ENCODE measurements at places on chromosomes 7 and 10.
A peak's percentile ranks its signal among the peaks of the same experiment; 100 is the strongest.

DNA sequence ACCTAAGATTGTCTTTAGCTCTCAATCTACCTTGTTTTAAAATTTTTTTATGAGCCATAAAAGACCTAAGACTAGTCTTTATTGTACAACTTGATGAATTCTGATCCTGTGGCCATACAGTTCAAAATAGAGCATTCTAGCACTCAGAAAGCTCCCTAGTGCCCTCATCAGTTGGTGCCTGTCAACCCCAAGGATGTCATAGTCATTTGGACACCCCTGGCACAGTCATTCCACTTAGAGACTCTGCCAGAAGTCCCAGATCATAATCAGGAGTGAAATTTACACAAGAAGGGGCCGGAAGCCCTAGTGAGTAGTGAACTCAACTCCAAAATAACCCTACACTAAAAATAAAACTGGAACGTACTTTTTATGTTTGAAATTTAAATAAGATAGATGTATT, 80.0 kb upstream of the INSIG1 start:
- DNase-seq, result no peak

DNA sequence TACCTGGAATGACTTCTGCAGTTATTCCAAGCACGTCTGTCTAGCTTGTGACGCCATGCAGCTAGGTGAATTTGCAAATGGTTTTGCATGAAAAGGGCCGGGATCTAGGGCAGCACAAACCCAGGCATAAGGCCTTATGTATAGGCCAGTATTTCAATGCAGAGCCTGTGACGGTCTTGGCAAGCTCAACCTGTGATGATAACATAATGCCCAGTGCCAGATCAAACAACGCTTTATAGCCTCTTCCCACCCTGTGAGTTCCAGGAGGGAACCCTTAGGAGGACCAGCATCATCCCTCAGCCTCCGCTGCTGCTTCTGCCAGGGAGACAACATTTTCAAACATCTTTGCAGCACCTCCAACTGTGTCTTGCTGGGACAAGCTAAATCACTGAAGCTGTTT, 390.7 kb downstream of the INHBA start:
- DNase-seq, result no peak

GRCh38 chr7:138886501-138886917, 88.5 kb upstream of the ATP6V0A4 start:
- peak; percentile 79 for DNase-seq

- DNase-seq, result peak; percentile 56
Measured at GRCh38 chr7:26865094-26865388, 651 bp upstream of the SKAP2 start.

- DNase-seq, result no peak
Measured at GRCh38 chr10:128553755-128554154, 427.5 kb upstream of the MKI67 start.

DNA sequence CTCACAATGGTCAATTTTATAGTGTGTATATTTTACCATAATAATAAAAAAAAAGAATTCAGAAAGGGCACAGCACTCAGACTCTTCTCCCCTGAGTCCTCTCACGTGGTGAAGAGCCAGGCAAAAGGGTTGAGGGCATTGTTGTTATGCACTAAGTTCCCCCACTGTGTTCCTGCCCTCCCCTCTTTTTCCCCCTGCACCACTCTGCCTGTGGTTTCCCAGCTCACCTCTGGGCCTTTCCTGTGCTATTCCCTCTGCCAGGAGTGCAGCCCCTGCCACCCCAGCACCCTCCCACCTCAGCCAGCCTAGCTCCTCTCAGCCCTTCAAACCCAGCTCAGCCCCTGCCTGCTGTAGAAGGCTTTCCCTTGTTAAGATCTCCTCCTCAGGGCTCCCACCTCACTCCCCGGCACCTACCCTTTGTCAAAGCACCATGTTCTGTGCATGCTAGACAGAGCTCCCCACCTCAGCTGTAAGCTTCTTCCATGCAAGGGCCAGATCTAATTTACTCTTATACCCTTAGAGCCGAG, 108.5 kb downstream of the KCNMA1 start:
- DNase-seq, result no peak

- DNase-seq, result no peak
Measured at GRCh38 chr10:35046074-35046473, 44.1 kb downstream of the CUL2 start.

DNA sequence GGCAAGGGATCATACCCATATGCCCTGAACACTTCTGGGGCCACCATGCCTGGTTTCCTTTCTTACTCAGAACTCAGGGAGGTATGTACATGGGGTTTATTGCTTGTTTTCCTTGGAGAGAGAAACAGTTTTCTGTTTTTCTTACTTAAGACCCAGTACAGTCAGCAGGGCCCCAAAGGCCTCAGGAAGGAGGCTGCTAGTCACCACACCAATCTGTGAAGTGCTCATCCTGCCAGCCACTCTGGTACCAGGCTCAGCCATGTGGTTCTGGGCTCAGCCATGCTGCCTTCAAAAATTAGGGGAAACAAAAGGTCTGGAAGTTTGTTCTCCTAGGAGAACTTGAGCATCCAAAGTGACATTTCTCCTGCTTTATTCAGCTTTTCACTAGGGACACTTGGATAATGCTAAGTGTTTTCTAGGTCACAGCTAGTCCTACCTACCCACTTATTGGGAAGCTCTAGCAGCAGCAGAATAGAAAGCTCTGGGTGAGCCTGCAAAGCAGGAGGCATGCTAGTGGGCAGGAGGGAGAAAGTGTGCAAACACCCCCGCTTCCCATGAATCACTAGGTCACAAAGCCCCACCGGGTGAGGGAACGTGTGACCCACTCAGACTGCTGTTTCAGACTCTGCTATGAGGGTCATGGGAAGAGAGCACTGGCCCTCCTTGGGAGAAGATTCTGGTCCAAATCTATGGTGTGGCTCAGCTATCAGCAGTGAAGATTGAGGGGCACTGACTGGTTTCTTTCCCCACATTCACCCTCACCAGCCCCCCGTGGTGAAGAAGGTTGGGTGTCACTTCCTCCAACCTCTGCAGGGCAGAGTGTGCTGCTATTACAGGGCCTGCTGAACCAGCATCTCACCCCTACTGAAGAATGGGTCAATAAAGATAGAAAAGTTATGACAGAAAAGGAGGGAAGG, 23.9 kb downstream of the NUDCD3 start:
- no peak for DNase-seq

- DNase-seq, result no peak
Measured at GRCh38 chr7:34237493-34237849, 332.1 kb downstream of the BMPER start.

GRCh38 chr10:115975506-115975905, 297.5 kb downstream of the GFRA1 start:
- no peak for DNase-seq

GRCh38 chr7:153152801-153153422, 393.4 kb downstream of the ACTR3B start:
- no peak for DNase-seq

GRCh38 chr10:73506491-73506890, 10.7 kb upstream of the PPP3CB start:
- DNase-seq, result no peak

DNA sequence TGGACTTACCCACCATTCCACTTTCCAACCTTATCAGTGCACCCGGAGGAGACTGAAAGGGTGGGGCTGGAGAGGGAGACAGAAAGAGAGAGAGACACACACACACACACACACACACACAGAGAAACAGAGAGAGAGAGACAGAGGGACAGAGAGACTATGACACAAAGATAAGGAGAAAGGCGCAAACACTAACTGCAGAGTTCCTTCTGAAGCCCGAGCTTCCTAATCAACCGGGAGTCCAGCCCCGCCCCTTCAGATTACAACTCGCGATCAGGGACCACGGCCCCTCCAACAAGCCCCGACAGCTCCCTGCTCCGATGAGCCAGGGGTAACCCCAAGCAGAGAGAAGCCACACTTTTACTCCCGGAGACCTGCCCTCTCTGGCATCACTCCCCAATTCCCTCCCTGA, 499 bp downstream of the GAL3ST4 start:
- no peak for DNase-seq

- no peak for DNase-seq
Measured at GRCh38 chr7:11171569-11172192, 198.0 kb downstream of the PHF14 start.

GRCh38 chr10:75115137-75115536, 3.7 kb downstream of the SAMD8 start:
- no peak for DNase-seq

- DNase-seq, result no peak
Measured at GRCh38 chr7:1457949-1458682, 1.2 kb downstream of the MICALL2 start.

DNA sequence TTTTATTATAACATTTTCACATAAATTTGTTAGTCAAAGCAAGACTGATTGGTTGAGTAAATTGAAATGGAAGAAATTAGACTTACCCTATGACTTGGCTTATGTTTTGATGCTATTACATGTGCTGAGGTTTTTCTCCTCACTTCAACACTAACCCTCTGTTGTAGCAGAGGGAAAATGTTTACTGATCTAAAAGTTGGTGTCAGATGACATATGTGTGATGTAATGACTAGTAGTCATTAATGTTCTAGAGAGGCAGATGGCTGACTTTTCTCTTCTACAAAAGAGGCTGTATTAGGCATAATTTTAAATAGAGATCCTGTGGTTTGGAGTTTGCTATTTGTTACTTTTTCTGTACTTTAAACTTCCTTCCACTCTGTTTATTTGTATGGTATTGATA, 266.0 kb downstream of the BBS9 start:
- DNase-seq, result no peak

DNA sequence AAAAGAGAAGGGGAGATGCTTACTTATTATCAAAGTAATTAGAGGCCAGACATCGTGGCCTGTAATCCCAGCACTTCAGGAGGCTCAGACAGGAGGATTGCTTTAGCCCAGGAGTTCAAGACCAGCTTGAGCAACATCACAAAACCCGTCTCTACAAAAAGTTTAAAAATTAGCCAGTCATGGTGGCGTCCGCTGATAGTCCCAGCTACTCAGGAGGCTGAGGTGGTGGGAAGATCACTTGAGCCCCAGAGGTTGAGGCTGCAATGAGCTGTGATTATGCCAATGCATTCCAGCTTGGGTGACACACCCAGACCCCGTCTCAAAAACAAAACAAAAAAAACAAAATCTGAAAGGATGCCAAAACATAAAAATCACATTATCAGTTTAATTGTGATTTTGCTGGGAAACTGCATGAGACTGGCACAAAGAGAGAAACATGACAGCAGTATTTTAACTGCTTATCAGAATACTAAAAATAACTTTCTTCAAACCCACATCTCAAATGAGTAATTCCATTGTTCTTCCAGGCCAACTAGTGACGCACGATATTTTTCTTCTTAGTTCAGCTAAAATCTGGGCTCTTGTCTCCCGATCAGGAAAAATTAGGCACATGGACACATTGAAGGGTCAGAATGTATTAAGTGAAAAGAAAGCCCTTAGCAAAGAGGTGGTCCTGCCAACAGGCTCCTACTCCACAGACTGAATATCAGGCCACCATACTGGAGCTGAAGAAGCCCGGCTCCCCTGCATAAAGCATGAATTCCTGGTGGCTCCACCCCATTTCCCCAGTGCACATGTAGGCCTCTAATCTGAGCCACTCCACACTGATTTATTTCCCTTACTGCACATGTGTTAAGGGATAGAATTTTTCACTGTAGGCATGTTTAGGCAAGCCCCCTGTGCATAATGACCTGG, 9.6 kb upstream of the CCM2 start:
- DNase-seq, result no peak

GRCh38 chr10:79155301-79156081, 86.7 kb downstream of the ZMIZ1 start:
- no peak for DNase-seq

DNA sequence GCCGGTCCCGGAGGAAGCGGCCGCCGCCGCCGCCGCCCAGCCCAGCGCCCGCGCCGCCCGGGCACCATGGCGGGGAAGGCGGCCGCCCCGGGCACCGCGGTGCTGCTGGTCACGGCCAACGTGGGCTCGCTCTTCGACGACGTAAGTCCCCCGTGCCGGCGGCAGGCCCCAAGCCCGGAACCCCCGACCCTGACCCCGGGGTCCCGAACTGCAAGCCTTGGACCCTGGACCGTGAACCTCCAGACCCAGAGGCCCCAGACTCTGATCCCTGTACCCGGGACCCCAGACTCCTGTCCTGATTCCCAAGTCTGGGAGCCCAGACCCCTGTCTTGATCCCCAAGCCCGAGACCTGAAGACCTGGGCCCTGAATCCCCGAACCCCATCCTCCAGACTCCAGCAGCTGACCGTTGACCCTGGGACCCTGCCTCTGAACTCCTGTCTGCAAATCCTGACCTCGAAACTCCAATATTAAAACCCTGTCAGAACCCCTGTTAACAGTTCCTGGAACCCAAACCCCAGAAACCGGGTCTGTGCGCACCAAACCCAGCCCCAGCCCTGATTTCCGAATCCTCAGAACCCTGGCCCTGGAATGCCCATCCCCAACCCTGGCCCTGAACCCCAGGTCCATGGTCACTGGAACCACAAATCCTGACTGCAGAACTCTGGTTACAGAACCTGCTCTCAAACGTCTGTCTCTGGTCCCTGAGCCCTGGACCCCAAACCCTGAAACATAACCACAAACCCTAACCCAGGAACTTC, 623 bp downstream of the INPP5A start:
- DNase-seq, result no peak

GRCh38 chr7:141585592-141586510, 34.6 kb downstream of the AGK start:
- no peak for DNase-seq
